ENCODE measurements at places on chromosomes 3 and 15. TPM values are rescaled to one million over a fixed set of nuclear protein-coding genes. Genes with fewer than 3 reads are reported as not detected.

DNA sequence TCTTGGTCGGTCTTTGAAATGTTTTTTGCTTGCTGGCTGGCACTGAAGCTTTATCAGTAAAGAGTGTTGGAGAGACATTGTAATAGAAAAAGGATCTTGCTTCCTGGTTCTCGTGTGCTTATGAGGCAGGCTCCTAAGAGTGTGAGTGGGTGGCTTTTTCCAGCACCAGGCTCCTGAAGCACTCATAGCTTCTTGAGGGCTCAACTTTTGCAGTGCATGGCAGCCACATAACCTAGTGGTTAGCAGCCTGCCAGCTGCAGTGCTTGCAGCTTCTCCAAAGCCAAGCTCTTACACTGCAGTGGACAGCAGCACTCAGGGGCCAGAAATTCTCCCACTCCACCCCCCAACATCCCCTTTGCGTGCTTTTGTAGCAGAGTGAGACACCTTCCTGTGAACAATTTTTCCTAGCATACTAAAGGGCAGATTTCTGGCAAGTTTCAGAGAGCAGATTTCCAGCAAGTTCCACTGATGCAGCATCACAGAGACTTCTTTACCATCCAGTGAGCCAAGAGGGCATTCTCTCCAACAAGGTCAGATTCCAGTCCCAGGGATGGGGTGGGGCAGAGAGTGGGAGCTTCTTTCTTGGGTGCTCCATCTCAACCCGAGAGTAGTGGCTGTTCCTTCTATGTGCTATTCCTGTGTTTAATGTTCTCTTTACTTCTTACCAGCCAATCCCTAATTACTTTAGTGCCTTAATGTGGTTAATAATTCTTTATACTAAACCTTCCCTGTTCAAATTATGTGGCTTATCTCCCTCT, 15.8 kb upstream of the ARHGEF26 start:
- DNase-seq = peak; percentile 3

DNA sequence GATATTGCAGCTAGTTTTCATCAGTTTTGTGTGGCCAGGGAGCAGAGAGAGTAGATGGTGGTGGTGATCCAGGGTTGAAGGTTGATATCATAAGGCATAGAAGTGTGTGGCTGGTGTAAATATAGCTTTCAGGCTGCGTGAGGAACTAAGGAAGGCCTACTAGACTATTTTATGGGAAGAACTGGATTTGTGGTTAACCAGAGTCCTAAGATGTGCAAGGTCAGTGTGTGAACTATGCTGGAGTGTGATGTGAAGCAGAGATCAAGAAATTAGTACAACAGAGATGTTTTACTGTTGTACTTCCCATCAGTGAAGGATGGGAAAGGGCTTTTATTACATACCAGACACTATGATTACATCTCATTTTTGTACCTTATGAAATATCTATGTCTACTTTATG, 41.5 kb downstream of the MAPK6 start:
- DNase-seq = no peak

GRCh38 chr3:124108446-124108845, 116.5 kb upstream of the ROPN1 start:
- DNase-seq = no peak

- no peak for DNase-seq
Observed at GRCh38 chr15:87207251-87207650, 1049.3 kb downstream of the NTRK3 start.

DNA sequence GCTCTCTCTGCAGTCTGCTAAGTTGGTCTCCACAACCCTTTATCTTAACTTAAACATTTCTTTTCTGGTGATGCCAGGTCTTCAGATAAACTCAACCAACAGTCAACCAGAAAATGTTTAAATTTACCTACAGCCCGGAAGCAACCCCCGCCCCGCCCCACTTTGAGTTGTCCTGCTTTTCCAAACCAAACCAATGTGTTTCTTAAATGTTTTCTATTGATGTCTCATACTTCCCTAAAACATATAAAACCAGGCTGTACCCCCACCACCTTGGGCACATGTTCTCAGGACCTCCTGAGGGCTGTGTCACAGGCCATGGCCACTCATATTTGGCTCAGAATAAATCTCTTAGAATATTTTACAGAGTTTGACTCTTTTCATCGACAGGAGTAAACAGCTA, 13.2 kb upstream of the GPR160 start:
- no peak for DNase-seq

MEIS2 gene
- total RNA-seq = 50.3 TPM

IGDCC3 gene
- under 0.01 TPM for total RNA-seq

Measured in IMR-90 (cell line).